ENCODE measurements at places on chromosomes 4 and X. TPM values are rescaled to one million over a fixed set of nuclear protein-coding genes. Genes with fewer than 3 reads are reported as not detected.

Gene MXRA5
- 4.7 TPM for total RNA-seq

Gene AFAP1
- total RNA-seq = 83.9 TPM

Gene GABRB1
- total RNA-seq = 1.4 TPM

Gene PDS5A
- total RNA-seq = 123 TPM

Gene SHROOM4
- total RNA-seq = 1.4 TPM

Gene C4orf54
- 0.08 TPM for total RNA-seq

Gene TSPAN7
- 0.82 TPM for total RNA-seq

Gene FHIP1A
- 0.99 TPM for total RNA-seq

Gene UCP1
- not detected for total RNA-seq

Gene FGF13
- total RNA-seq = 26.5 TPM

Gene RXFP1
- total RNA-seq = not detected

Gene ATP11C
- total RNA-seq = 48.2 TPM

Gene TRAM1L1
- total RNA-seq = 4.3 TPM

Gene HMGN5
- 2.0 TPM for total RNA-seq

Gene VMA21
- total RNA-seq = 78.9 TPM

Gene HSFX4
- not detected for total RNA-seq

Gene GUCY1B1
- 7.0 TPM for total RNA-seq

Gene DGKK
- total RNA-seq = not detected

Gene NAA11
- total RNA-seq = not detected

Gene CENPVL2
- total RNA-seq = 0.41 TPM

Gene SLC25A53
- 12.9 TPM for total RNA-seq

Gene PAGE4
- total RNA-seq = not detected

Gene FAM200B
- total RNA-seq = 30.4 TPM

Gene IL13RA2
- 213 TPM for total RNA-seq

Gene CDX4
- total RNA-seq = not detected

Gene PPARGC1A
- 0.81 TPM for total RNA-seq

Gene SOD3
- total RNA-seq = 65.3 TPM

Gene KLHL4
- total RNA-seq = 5.0 TPM

Gene CTSO
- 17.4 TPM for total RNA-seq
